DMS153 (cell line): ENCODE measurements at places on chromosomes 13 and 19.

DNA sequence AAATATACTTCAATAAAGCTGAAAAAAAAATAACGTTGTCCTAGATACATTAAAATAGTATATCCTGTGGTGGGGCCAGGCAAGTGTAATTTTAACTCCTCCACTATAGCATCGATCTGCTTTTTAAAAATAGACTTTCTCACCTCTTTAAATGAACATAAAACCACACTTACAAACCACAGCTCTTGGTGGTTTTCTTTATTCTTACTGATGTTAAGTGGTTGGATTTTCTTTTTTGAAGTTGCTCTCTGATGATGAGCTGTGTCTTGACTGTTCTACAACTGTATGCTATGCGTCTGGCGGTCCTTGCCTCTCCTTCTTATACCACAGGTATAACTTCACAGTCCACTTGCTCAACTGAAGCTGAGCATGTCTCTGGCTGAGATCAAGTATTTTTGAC lies 721.5 kb upstream of the KLHL1 start:
- DNase-seq = no peak

DNA sequence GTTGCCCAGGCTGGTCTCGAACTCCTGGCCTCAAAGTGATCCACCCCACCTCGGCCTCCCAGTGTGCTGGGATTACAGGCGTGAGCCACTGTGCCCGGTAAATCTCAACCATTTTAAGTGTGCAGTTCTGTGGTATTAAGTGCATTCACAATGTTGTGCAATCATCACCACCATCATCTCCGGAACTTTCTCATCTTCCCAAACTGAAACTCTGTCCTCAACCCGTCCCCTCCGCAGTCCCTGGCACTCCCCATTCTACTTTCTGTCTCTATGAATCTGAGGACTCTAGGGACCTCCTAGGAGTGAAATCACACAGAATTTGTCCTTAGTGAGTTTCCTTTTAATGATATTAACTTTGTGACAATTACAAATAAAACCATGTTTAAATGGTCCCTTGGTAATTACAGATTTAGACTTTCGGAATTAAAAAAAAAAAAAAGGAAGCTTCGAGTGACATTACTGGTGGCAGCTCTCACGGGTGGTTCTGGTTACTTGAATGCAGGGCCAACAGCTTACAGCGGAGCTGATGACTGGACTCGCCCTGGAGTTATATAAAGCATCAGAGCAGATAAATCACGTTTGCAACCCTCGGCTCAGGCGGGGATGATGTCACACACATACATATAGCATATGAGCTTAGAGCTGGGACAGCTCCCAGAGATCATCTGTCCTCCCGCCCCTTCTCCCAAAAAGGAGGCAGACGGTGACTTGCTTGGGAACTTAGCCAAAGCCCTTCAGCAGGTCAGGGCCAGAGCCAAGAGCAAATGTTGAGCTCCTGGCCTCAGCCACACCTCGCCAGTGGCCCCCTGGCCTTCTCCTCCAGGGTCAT lies 89.8 kb downstream of the ZNF557 start:
- DNase-seq = peak; percentile 93

- no peak for DNase-seq
These were observed 1.1 kb downstream of the FGF14 start for GRCh38 chr13:102400675-102401145.

DNA sequence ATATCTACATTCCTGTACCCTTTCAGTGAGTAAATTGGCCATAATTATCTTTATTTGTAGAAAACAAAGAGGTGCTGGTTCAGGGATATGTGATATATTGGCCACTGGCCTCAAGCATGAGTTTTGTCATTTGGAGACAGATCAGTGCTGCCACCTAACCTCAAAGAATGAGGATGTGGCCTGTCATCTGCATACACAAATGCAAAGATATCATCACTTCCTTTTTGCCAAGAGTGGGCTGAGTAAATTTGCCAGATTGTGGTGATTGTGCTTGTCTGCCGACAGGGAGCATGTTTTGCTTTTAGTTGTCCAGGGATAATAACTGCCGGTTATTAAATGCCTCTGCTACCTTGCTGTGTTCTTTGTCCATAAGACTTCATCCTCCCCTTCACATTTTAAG lies 44.2 kb downstream of the WASF3 start:
- DNase-seq = peak; percentile 18

- no peak for DNase-seq
These were observed 74.3 kb upstream of the UBL3 start for GRCh38 chr13:29924482-29925350.

- DNase-seq = no peak
These were observed at the start of gene CLEC4G for GRCh38 chr19:7732045-7732444. Gene CLEC4G (minus strand): TSS chr19:7732110. CDS start chr19:7732102, 8 bp downstream.

GRCh38 chr13:28442839-28443238 lies 52.1 kb downstream of the FLT1 start:
- peak; percentile 2 for DNase-seq

- no peak for DNase-seq
These were observed 8.8 kb upstream of the KPTN start for GRCh38 chr19:47492571-47493377.

GRCh38 chr13:112639521-112639920 lies 50.3 kb upstream of the ATP11A start:
- DNase-seq = no peak

DNA sequence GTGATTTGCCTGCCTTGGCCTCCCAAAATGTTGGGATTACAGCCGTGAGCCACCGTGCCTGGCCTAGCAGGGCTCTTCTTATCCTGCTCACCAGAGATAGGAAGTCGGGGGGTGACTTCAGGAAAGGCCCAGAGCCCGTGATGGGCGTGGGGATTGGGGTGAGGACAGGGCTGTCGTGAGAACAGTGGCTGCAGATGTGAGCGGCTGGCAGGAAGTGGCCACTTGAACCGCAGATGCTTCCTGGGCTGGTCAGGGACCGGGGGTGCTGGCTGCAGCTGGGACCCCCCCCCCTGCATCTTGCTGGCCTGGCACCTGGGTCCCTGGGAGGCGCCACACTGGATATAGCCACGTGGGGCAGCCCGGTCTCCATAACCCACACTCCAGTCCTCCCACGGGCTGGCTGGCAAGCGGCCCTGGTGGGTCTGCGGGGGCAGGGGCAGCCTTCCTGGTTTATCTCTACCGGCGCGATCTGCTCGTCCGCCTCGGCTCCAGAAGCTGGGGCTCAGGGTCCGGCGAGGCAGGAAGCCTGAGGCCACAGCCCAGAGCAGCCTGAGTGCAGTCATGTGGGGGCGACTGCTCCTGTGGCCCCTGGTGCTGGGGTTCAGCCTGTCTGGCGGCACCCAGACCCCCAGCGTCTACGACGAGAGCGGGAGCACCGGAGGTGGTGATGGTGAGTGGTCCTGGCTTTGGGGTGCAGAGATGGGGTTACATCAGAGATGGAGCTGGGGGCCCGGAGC lies at the start of gene F2RL3:
TSS of gene F2RL3 (plus strand) at position 371 of the 737 bp plus-strand sequence. CDS start at position 562, 191 bp downstream.
- DNase-seq = peak; percentile 56

DNA sequence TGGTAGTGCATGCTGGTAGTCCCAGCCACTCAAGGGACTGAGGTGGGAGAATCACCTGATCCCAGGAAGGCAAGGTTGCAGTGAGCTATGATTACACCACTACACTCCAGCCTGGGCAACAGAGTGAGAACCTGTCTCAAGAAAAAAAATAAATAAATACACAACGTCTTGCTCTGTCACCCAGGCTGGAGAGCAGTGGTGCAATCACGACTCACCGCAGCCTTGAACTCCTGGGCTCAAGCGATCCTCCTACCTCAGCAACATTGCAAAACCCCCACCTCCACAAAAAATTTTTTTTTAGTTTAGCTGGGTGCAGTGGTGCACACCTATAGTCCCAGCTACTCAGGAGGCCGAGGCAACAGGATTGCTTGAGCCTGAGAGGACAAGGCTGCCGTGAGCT lies 8.8 kb downstream of the TPM4 start:
- DNase-seq = no peak

- no peak for DNase-seq
These were observed 1218.6 kb downstream of the PCDH17 start for GRCh38 chr13:58850161-58850560.

- DNase-seq = peak; percentile 58
These were observed 18.9 kb upstream of the FOSB start for GRCh38 chr19:45448887-45449299.

DNA sequence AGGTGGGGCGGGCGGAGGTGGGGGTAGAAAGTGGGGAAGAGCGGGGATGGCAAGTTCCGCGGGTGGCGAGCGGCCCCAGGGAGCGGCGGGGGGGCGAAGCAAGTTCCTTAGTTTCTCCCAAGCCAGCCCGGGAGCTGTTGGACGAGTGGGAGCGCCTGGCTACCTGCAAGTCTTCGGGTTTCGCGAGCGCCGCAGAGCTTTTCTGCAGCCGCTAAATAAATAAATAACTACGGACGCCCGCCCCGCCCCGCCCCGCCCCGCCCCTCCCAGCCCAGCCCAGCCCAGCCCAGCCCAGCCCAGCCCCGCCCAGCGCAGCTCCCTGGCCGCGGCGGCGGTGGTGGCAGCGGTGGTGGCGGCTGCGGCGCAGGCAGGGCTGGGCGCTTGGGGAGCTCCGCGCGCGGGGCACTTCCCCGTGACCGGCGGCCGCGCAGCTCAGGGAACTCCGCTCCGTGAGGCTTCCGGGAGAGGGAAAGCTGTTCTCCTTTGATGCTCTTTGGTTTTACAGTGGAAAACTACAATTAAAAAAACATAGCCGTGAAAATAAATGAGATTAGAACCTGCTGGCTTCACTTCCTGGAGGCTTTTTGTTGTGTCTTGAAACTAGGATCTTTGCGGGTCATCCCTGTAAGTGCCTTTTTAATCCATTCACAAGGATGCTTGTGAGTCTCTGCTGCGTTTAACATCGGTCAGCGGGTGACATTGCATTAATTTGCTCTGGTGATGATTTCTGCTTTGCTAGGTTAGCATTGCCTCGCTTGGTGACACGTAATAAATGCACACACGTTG lies at the start of gene UBE2L5:
TSS of gene UBE2L5 (plus strand) at position 440 of the 786 bp plus-strand sequence. CDS start 5,498 bp downstream, outside the sequence.
- peak; percentile 47 for DNase-seq

GRCh38 chr13:45368571-45368970 lies 27.6 kb upstream of the TPT1 start:
- peak; percentile 35 for DNase-seq

- no peak for DNase-seq
These were observed 446.7 kb upstream of the SPRY2 start for GRCh38 chr13:80787604-80788003.
